ENCODE measurements at places on chromosomes 4 and X.
A peak's percentile ranks its signal among the peaks of the same experiment; 100 is the strongest.

GRCh38 chr4:29578329-29578728 lies 1141.8 kb upstream of the PCDH7 start:
- DNase-seq, result no peak

DNA sequence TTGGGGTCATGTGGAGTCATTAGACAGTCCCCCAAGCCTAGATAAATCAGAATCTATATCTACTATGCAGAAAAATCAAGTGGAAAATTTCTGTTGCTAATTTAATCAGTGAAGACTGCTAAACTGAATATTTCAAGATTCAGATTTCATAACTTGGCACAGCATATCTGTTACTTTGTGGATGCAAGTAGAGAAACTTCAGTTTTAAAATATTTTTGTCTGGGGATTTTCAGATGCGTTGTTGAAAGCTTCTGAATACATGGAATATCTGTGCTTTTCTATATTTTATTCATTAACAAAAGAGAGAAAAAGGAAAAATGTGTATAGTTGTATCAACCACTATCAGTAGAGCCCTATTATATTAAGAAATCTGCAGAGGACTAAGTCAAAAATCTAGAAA lies 4.4 kb downstream of the FGF5 start:
- DNase-seq, result no peak

- no peak for DNase-seq
Observed at GRCh38 chr4:128854433-128854832, 44.9 kb downstream of the JADE1 start.

- peak; percentile 35 for DNase-seq
Observed at GRCh38 chrX:48958635-48959094, 1.3 kb upstream of the OTUD5 start.

- DNase-seq, result no peak
Observed at GRCh38 chrX:107729558-107730297, 45.9 kb downstream of the TSC22D3 start.

DNA sequence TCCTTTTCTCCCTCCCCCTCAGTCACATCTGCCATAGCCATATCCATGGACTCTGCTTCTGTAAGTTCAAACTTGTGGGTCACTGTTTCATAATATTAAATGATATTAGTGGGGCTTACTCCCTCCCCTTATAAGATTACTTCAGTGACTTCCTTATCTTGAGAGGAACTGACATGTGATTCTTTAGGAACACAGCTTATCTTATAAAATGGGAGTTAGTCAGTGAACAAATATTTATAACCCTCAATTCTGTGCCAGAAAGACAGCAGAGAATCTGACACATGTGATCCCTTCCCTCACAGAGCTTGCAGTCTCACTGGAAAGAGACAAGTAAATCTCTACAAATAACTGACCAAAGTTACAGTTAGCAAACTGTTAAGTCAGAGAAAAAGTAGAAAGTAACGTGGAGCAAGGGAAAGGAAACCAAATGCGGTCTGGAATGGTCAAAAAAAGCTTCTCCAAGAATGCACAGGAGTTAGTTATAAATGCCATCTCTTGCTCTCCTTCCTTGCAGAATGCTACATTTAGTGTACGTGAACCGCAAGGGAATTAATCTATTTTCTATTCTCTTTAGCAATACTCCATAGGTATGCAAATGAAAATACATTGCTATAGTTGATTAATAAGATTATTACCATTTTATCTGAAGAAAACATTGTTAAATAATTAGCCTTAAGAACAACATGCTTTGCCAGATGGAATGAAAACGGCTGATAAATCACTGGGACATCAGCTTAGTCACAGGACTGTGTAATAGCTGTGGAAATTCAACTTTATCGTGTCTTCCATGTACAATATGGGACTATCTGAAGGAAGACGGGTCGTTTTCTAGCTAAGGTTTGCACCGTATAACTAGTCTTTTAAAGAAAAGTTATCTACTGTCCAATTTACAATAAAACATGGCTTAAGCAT lies 29.0 kb downstream of the SGMS2 start:
- no peak for DNase-seq

- peak; percentile 51 for DNase-seq
Observed at GRCh38 chr4:98522636-98523395, 135.6 kb downstream of the TSPAN5 start.

DNA sequence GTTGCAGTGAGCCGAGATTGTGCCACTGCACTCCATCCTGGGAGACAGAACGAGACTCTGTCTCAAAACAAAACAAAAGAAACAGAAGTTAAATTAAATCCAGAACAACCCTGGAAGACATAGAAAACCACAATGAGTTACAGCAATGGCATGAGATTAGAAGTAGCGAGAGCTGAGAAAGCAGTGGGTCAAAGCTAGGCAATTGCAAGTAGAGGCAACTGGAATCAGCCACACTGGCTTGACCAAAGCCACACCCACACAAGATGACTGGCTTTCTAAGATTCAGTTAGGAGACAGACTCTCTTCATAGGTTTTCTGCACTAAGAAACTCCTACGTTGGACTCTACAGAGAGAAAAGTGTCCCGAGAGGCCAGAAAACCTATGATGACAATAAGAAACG lies 443.0 kb downstream of the GPM6A start:
- DNase-seq, result no peak

- no peak for DNase-seq
Observed at GRCh38 chr4:145352438-145353145, 129.1 kb upstream of the SMAD1 start.

- DNase-seq, result no peak
Observed at GRCh38 chr4:179465131-179465797, 2023.0 kb upstream of the AGA start.

- DNase-seq, result peak; percentile 46
Observed at GRCh38 chrX:39309018-39309635, 507.9 kb downstream of the MID1IP1 start.

DNA sequence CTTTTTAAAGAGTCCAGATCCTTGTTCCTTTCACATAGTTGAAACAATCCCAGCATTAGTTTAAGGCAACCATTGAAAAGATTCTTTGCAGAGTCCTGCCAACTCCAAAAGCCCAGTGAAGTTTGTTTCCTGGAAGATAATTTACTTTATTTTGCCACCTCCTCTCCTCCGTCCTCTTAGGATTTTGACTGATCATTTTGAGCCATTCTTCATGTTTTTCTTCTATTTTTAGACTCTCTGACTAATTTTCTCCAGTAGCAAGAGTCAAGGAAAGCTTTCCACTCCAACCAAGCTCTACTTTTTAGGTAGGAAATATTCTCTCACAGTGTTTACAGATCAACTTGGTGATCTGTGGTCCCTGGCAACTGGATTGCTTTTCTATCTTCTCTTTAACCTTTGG lies 10.3 kb downstream of the NCBP2L start:
- DNase-seq, result no peak

DNA sequence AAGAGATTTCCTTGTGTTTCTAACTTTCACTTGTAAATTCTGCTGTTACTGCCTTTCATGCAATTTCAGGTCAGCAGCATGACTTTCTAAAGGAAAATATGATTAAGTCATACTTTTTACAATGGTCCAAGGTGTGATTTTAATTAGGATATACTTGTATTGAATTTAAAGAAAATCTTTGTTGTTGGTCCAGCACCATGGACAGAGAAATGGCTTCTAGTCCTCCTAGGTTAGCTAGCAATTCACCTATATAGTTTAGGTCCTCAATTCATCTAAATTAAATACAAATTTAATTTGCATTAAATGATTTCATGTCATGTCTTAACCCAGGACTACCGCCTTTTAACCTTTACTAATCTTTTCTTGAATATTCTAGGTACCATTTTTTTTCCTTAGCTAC lies 304.9 kb upstream of the RPS6KA3 start:
- DNase-seq, result no peak

- no peak for DNase-seq
Observed at GRCh38 chr4:80412322-80412721, 76.8 kb downstream of the CFAP299 start.

- DNase-seq, result no peak
Observed at GRCh38 chrX:101483705-101484104, 1.6 kb upstream of the ARMCX4 start.

- DNase-seq, result no peak
Observed at GRCh38 chr4:104818579-104818978, 323.9 kb upstream of the CXXC4 start.

GRCh38 chrX:15336023-15336413 lies 695 bp upstream of the PIGA start:
- DNase-seq, result peak; percentile 29

DNA sequence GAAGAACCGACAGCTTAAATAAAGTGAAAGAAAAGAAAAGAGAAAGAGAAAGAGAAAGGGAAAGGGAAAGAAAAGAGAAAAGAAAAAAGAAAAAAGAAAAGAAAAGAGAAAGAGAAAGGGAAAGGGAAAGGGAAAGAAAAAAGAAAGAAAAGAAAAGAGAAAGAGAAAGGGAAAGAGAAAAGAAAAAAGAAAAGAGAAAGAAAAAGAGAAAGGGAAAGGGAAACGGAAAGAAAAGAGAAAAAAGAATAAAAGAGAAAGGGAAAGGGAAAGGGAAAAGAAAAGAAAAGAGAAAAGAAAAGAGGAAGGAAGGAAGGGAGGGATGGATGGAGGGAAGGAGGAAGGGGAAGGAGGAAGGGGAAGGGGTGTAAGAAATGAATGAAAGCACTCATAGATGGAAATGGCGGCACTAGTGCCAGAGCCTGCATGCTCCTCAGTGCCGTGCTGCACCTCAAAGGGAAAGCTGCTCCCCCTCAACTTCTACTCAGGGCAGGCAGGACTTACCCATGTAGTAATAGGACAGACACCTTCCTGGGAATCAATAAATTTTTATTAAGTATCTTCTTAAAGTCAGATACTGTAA lies 70.7 kb downstream of the AFAP1 start:
- no peak for DNase-seq

- DNase-seq, result no peak
Observed at GRCh38 chrX:81348388-81348787, 146.5 kb downstream of the SH3BGRL start.

GRCh38 chr4:182010876-182011275 lies 232.3 kb upstream of the TENM3 start:
- no peak for DNase-seq

DNA sequence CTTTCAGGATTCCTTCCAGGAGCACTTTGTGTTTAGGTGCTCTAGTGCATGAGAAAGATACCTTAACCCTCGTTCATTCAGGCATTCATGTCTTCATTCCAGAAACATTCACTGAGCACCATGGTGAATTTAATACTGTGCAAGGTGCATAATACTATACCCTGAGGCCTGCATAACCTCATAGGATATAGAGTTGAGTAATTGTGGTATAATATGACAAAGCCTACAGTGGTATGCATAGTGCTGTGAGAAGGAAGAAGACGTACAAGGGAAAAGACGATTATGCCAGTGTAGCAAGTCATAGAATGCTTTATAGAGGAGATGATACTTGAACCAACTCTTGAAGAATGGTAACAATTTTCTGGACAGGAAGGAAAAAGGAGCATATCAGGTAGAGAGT lies 34.3 kb downstream of the MTM1 start:
- no peak for DNase-seq

Measured in SW480 (cell line).